Stomach (tissue), 19 donors: ENCODE measurements at places on chromosomes 4 and X.
A peak's percentile ranks its signal among the peaks of the same experiment; 100 is the strongest.

DNA sequence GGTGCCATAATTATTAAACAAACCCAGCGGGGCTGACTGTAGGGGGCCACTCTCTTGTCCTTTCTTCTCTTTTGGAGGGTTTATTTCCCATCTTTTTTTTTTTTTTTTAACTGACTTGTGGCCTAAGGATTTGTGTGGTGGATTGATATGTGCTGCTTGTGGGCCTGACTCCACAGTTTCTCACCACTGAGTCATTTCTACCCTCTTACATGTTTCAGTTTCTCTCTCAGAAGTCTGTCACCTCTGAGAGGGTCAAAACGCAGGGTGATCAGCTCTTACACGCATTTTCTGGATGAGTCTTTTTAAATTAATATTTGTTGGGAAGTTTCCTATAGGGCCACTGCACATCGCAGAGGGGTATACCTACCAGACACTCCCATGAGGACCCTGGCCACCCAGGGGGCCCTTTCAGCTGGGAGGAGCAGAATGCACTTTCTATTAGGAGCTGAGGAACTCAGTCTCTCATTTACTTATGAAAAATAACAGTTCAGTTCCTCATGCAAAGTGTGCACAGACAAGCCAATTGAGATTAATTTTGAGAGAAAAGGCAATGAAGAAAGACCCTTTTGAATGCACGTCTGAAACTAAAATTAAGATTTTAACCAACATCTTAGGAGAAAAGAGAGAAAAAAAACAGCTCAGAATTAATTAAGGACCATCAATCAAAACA is 407.9 kb downstream of the TECRL start:
- no peak for DNase-seq

- DNase-seq, result no peak
Observed at GRCh38 chrX:147498796-147499195, 412.9 kb upstream of the FMR1 start.

- DNase-seq, result peak; percentile 39
Observed at GRCh38 chr4:825971-826330, at the start of gene CPLX1. CPLX1 (minus strand) TSS chr4:826129; CDS start chr4:824522, 1,607 bp downstream.

DNA sequence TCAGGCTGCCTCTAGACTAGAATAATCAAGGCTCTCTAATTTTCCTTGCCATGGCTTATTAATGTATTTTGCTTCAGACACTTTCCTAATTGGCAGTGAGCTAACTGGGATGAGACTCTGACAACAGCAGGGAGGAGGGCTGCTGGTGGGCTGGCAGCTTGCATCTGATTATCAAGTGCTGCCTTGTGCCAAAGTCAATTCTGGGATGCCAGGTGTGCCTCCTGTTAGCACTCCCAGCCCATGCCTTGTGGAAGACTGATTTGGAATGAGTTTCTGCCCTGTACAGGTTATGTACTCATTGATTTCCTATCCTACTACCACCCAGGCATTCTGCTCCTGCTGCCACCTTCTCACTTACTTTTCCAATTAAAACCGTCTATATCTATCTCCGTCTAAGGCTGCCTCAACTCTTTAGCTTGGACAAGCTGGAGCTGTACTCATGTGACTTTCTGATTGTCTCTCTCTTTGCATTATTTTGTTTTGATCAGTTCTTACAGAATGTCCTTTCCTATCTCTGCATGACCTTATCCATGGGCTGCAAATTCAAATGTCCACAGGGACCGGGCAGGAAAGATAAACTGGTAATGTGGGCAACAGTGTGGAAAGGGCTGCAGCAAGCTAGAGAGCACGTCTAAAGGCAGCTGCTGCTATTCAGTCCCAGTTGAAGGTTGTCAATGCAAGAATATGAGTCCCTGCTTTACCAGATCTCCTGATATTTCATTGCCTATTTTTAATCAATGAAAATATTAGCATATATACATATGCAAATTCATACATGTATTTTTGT is 112.6 kb downstream of the GABRA2 start:
- DNase-seq, result peak; percentile 6

- DNase-seq, result no peak
Observed at GRCh38 chrX:20254712-20255299, 11.9 kb downstream of the RPS6KA3 start.

- no peak for DNase-seq
Observed at GRCh38 chrX:130179170-130179569, 7.4 kb downstream of the RAB33A start.

DNA sequence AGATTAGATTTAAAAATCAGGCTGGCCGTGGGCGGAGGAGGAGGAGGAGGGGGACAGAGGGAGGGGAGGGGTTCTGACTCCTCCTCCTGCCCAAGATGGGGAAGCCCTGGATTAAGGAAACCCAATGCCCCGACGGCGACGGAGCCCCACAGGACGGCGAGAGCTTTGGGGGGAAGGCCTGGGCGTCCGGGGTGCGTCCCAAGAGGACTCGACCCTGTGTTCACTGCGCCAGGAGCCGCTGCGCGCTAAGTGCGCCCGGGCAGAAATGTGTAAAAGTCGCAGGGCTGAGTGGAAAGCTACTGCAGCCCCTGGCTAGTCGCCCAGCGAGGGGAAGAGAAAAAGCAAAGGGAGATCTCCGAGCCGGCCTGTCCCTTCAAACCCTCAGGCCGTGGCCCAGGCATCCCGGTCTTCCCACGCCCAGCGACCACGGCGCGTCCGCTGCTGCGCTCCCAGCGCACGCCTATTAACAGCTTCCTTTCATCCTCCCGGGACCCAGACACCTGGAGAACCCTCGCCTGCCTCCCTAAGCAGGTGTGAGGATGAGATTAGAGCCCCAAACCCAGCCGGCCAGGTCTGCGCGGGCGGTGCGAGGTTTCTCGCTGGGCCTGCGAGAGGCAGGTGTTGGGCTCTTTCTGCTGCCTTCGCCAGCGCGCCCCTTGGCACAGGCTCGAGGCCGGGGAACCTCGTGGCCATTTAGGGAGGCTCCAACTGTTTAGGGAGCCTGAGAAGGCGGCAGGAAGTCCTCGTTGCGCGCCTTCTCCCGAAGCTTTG is 1.4 kb upstream of the RPS6KA3 start:
- DNase-seq, result peak; percentile 59

- no peak for DNase-seq
Observed at GRCh38 chrX:136797787-136798186, 17.1 kb upstream of the ARHGEF6 start.

GRCh38 chr4:7768736-7769135 is 170.9 kb downstream of the AFAP1 start:
- DNase-seq, result no peak

GRCh38 chrX:13203271-13203670 is 116.6 kb downstream of the ATXN3L start:
- no peak for DNase-seq

GRCh38 chrX:130025256-130025655 is 42.8 kb downstream of the BCORL1 start:
- no peak for DNase-seq

- DNase-seq, result no peak
Observed at GRCh38 chr4:147739239-147739823, 7.4 kb downstream of the ARHGAP10 start.

DNA sequence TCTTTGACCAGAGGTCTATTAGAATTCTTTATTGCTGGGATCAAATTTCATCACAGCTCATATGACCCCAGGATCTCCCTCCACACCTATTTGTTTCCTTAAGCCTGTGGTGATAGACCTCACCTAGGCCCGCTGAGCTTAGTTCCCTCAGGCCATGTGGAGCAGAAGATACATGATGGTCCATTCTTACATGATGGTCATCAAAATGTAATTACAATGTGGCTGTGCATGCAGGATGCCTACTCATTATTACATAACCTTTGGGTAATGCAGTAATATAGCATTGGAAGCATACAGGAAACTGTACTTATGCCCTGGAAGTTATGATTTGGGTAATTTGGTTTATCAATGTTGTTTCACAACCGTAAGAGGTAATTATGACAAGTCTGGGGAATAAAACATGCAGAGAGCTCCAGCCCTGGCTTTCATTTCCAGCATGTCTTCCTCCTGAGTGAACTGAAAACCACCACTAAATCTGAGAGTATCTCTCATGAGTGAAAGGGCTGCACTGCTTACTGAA is 67.0 kb upstream of the AGA start:
- DNase-seq, result no peak
